ENCODE measurements at places on chromosomes 13 and 19. TPM values are rescaled to one million over a fixed set of nuclear protein-coding genes. Genes with fewer than 3 reads are reported as not detected.

DNA sequence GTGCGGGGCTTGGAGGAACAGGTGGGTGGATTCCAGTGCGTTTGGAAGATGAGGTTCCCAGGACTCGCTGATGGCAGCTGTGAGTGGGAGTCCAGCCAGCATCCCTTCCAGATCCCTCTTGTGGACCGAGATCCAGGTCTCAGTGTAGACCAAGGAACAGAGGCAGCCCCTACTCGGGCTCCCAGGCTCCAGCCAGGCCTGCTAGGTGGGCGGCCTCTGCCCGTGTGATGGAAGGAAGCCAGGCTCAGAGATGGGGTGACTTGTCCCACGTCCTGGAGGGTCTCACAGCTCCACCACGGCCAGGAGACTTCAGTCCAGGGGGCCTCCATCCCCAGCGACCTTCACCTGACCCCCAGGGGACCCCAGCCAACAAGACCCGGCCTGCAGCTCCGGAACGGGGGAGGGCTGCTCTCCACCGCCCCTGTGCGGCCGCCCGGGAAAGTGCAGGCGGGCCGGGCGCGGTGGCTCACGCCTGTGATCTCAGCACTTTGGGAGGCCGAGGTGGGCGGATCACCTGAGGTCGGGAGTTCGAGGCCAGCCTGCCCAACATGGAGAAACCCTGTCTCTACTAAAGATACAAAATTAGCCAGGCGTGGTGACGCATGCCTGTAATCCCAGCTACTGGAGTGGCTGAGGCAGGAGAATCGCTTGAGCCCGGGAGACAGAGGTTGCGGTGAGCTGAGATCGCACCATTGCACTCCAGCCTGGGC lies 729 bp upstream of the MADCAM1 start:
- DNase-seq: peak; percentile 46

DNA sequence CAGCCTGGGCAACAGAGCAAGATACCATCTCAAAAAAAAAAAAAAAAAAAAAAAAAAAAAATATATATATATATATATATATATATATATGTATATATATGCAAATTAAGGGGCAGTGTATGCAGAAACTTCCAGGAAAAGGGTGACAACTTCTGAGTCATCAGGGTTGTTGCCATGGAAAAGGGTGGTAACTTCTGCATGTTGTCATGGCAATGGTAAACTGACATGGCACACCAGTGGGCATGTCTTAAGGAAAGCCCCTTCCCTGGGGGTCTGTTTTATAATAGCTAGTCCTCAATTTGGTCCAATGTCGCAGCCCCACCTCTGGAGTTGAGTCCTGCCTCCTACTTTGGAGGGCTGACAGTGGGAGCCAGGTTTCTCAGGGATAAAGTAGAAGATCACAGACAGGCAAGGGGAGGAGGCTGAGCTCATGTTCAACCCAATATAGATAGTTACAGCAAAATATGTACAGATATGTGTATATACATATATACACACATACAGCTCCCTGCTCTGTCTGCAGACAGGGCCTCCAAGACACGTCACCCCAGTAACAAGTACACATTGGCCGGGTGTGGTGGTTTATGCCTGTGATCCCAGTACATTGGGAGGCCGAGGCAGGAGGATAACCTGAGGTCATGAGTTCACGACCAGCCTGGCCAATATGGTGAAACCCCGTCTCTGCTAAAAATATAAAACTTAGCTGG lies 7.2 kb upstream of the FCHO1 start:
- peak; percentile 36 for DNase-seq

GRCh38 chr13:78382491-78382890 lies 220.9 kb downstream of the POU4F1 start:
- DNase-seq: no peak

DNA sequence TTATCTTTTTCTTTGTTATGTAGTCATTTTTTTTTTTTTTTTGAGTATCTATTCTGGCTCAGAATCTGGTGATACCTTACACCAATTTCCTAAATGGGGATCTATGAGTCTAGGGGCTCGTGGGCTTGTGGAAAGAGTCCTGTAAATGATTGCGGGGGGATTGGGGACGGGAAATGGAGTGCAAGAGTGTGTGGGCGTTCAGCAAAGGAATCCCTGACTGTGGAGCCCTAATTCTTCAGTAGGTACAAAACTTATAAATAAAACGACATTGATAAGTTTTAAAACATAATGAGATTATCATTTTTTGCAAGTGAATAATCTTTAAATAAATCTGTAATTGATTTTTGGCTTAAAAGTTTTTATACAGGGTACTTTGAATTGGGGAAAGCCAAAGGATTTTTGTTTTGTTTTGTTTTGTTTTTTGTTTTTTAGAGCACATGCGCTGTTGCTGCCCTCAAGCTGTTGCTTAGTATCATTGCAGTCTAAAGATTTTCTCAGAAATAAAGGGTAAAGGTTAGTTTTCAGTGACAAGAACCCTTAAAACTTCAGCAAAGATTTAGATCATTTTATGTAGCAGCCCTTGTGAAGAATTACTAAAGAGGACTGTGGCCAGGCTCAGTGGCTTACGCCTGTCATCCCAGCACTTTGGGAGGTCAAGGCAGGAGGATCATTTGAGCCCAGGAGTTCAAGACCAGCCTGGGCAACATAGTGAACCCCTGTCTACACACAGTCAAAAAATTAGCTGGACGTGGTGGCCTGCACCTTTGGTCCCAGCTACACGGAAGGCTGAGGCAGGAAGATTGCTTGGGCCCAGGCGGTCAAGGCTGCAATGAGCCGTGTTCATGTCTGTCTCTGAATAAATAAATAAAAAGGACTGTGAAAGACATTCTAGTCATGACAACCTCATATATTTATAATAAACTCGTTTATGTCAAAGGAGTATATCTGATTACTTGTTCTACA lies 1.7 kb downstream of the ERCC5 start:
- peak; percentile 26 for DNase-seq

DNA sequence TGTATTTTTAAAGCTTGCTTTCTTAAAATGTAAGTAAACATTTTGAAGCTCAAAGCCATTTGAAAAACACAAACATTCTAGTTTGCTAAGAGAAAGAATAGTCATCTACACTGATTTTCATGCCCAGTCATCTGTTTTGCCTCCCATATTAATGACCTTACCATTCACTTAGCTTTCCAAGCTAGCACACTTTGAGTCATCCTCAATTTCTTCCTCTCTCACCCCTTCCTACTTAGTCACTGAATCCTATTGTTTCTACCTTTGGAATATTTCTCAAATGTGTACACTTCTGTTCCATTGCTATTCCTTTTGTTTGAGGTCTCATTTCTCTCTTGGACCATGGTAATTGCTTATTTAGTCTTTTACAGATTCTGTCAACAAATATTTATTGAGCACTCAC lies 7.3 kb upstream of the HS6ST3 start:
- peak; percentile 48 for DNase-seq

DNA sequence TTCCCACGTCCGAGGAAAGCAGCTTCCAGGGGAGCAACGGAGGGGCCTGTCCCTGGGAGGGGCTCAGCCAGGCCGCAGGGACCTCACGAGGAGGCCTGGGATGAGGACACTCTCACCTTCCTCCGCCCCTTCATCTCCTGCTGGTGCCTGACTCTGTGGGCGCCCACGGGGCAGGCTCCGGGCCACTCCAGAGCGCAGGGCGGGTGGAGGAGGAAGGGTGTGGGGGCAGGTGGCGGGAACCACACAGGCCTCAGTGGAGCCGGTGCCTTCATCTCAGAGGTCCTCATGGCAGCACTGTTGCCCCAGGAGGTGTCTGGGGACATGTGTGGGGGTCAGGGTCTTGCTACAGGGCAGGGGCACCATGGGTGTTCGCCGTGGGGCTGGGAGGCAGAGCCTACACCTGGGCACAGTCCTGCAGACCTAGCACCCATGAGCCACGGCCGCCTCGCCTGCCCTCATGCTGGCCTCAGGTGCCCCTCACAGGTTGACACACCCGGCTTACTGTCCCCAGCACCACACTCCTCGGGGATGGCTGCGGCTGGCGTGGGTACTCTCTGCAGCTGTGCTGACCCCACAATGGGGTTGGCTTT lies 10.1 kb upstream of the TMEM255B start:
- no peak for DNase-seq

GRCh38 chr19:49073514-49074378 lies 1.2 kb upstream of the KCNA7 start:
- peak; percentile 57 for DNase-seq

DNA sequence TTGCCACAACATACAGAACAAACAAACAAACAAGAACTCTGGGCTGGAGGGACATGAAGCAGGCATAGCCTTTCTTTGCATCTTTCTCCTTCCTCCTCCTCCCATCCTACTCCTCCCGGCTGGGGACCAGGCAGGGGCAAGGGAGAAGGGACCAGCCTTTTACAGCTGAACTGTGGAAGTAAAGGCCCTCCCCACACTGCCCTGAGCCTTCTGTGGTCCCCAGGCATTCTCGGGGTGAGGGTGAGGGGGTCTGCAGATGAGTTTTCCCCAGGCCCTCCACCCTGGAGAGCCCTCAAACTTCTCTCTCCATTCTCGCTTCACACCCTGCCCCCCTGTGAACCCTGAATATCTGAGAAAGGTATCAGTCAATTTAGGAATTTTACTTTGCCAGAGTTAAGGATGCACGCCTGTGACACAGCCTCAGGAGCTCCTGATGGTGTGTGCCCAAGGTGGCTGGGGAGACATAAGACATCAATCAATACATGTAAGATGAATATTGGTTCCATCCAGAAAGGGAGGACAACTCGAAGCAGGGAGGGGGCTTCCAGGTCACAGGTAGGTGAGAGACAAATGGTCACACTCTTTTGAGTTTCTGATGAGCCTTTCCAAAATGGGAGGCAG lies 170.9 kb downstream of the COL4A1 start:
- DNase-seq: no peak

DNA sequence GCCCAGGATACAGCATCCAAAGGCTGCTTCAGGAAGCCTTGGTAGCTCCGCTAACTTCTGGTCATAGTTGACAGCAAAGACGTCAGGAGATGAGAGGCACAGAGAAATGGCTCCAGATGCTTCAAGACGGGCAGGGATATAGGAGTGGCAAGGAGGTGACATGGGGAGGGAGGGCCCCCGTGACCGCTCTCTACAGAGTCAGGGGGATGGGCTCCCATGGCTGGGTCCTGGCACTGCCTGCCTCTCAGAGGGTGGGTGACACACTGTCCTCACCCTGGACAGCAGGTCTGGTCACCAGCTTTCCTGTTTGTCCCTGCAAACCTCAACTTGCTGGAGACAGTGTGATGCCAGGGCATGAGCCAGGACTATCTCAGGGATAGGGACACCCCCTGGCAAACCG lies 10.3 kb upstream of the ZNF14 start:
- no peak for DNase-seq

- DNase-seq: no peak
Observed at GRCh38 chr19:17490411-17490810, 20.1 kb downstream of the SLC27A1 start.

GRCh38 chr19:58387338-58388174 lies 487 bp downstream of the RPS5 start:
- no peak for DNase-seq

- DNase-seq: no peak
Observed at GRCh38 chr19:35214766-35215422, 13.6 kb downstream of the FAM187B start.

- no peak for DNase-seq
Observed at GRCh38 chr13:41052441-41052840, 8.9 kb upstream of the WBP4 start.

DNA sequence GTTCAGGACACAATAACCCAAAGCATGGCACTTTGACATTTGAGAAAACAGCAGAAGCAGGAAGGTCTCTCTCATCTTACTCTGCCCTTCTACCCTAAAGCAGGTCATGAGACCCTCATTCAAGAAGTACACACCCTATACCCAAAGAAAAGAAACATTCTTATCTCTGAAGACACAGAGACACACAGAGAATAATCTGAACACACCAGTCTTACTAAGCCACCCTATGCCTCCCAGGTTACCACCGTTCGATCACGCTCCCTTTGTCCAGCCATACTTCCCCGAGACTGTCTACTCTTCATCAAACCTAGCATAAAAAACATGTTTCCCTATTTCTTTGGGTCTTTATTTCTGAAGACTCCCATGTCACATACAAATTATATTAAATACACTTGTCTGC lies 66.5 kb upstream of the ANKRD10 start:
- no peak for DNase-seq

- no peak for DNase-seq
Observed at GRCh38 chr19:19261350-19262189, 11.5 kb downstream of the TM6SF2 start.

DNA sequence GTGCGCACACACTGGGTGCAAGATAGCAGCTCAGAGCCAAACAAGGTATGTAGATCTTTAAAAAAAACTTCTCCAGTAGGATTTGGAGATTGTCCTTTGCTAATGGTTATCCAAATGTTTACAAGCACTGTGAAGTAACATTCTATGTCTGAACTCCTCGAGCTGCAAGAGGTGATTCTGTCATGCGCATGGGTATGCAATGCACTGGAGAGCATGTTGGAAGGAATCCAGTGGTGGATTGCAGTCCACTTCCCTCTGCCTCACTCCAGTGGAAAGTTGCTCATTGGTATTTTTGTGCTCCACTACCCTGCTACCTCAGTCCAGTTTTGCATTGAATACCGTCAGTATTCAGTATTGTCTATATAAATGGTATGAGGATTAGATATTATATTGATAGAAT lies 132.1 kb downstream of the ATP8A2 start:
- no peak for DNase-seq

DNA sequence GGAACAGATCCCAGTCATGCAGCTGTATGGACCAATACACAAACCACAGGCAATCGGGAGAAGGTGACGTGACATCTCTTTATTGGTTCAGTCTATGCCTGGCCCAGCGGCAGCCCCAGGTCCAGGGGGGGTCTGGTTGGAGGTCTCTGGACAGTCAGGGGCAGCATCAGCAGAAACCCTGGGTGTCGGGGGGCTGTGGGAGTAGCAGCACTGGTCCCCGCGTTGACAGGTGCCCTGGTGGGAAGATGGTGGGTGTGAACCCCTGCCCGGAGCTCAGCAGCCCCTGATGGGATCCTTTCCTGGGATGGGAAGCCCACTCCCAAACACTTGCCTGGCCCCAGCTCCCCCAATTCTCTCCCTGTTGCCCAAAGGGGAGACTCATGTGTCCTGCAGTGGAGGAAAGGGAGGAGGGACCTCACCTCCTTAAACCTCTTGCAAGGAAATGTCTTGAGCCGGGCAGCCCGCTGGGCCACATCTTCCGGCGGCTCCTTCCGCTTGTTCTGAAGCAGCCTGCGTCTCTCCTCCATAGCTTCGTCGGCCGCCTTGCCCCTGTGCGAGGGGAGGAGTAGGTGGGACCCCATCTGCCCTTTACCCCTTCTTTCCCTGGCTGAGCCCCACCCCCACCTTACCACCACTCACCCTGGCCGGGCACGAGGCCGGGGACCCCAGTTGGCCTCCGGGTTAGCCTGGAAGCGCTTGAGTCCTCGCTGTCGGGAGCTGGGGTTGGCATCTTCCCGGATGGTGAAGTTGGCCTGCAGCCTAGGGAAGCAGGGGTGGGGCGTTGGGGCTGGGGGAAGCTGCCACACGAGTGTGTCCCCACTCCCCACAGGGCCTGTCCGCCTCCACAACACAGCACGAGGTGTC lies 2.4 kb upstream of the LYL1 start:
- DNase-seq: no peak

KLK1 gene
- not detected for total RNA-seq

PROSER1 gene
- total RNA-seq: 6.6 TPM

ADGRE2 gene
- 4.2 TPM for total RNA-seq

ZNF208 gene
- not detected for total RNA-seq

RUBCNL gene
- total RNA-seq: 0.17 TPM

SIGLEC7 gene
- not detected for total RNA-seq

COMP gene
- total RNA-seq: not detected

MOB3A gene
- 24.8 TPM for total RNA-seq

NTF4 gene
- total RNA-seq: 0.18 TPM

ZNF888 gene
- total RNA-seq: 5.2 TPM

RYR1 gene
- total RNA-seq: not detected
